ENCODE measurements at places on chromosomes 4 and X. TPM values are rescaled to one million over a fixed set of nuclear protein-coding genes. Genes with fewer than 3 reads are reported as not detected.

DNA sequence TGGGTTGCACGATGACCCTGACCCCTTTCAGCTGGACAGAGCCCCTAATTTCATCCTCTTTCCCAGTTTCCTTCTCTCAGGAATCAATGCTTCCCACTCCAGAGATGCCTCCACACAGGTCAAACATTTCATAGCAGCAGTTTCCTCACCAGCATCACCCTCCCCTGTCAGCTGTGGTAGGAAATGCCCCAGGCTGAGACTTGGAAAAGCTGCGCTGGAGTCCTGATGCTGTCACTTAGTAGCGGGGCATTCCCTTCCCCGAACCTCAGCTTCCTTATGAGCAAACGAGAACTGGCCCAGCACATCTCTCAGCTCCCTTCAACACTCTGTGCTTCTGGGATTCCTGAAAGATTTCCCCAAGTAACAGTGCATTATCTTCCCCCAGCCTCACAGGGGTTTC lies 2.7 kb downstream of the GJB1 start:
- H3K36me3 ChIP-seq, result no peaks in the 10 kb centered on the region
- no peak overlapping the region for H3K27ac ChIP-seq
- DNase-seq, result no peak

DNA sequence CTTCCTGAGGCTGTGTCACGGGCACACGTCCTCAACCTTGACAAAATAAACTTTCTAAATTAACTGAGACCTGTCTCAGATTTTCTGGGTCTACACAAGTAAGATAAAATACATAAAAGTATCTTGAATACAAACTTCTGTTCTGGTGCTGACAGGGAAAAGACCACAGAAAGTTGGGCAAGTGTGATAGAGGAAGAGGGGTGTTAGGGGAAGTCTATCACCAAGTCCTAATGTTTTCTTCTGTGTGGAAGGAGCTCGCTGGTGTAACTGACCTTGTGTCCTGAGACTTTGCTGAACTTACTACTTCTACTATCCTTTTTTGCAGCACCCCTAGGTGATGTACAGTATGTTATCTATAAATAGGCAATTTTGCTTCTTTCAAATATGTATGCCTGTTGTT lies 97.0 kb upstream of the STIM2 start:
- no peaks in the 10 kb centered on the region for H3K27me3 ChIP-seq
- H3K36me3 ChIP-seq, result no peaks in the 10 kb centered on the region
- no peak overlapping the region for H3K4me3 ChIP-seq
- DNase-seq, result no peak
- no peak overlapping the region for H3K27ac ChIP-seq

GRCh38 chr4:176875446-176875930 lies 82.8 kb upstream of the VEGFC start:
- no peak for DNase-seq
- H3K27me3 ChIP-seq, result no peaks in the 10 kb centered on the region
- no peaks in the 10 kb centered on the region for H3K4me1 ChIP-seq
- H3K27ac ChIP-seq, result no peak overlapping the region

Gene MUC7
- not detected for total RNA-seq

DNA sequence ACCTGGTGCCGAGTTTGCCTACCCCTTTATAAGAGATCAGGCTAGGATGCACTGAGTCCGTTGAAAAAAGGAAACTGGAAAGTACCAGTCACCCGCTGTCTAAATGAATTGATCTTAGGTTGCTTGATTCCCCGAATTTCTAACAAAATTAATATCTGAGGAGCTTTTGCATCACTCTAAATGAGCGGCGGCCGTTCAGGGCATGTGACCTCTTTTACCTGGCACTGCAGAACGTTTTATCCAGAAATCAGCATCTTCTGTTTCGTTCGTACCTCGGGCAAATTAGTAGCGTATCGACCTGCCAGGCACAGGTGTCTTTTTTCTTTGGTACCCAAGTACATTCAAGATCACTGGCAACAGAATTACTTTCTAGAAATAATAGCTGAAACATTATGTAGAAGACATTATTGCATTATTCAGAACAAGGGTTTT lies 876 bp downstream of the KLHL2 start:
- DNase-seq, result no peak
- peak overlapping the region; percentile 81 for H3K27ac ChIP-seq
- H3K4me3 ChIP-seq, result peak overlapping the region; percentile 88
- no peaks in the 10 kb centered on the region for H3K27me3 ChIP-seq

GRCh38 chr4:11765849-11766453 lies 337.3 kb upstream of the HS3ST1 start:
- no peak for DNase-seq
- H3K36me3 ChIP-seq, result no peaks in the 10 kb centered on the region
- H3K4me1 ChIP-seq, result no peaks in the 10 kb centered on the region
- H3K27me3 ChIP-seq, result no peaks in the 10 kb centered on the region

- no peak overlapping the region for H3K27ac ChIP-seq
- no peaks in the 10 kb centered on the region for H3K4me1 ChIP-seq
- no peaks in the 10 kb centered on the region for H3K27me3 ChIP-seq
- DNase-seq, result no peak
These were observed 51.7 kb upstream of the CHRNA9 start for GRCh38 chr4:40283413-40283812.

Gene RPS6KA6
- total RNA-seq, result 12.1 TPM

Gene FGFBP2
- 0.72 TPM for total RNA-seq

DNA sequence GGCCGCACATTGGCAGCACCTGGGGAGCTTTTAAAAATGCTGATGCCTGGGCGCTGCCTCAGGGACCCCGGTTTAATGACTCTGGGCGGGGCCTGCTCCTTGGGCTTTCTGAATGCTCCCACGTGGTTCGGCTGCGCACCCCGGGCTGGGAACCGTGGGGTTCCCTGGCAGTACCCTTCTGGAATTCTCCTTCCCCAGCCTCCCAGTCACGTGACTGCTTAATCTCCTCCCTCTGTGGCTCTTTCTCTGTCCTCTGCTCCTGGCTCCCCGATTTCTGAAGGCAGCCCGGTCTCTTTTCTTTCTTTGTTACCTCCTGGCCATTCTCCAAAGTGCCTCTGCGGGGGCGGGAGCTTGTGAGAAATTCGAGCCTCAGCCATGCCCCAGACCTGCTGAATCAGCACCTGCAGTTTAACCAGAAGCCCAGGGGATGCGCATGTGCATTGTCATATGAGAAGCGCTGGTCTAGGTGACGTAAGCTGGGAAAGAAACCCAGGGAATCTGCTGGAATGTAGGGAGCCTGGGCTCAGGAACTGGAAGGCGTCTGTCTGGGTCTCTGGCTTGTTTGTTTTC lies 16.6 kb downstream of the CLCN4 start:
- H3K27ac ChIP-seq, result peak overlapping the region; percentile 23
- H3K27me3 ChIP-seq, result peaks cover 3% of the 10 kb centered on the region
- no peaks in the 10 kb centered on the region for H3K36me3 ChIP-seq

DNA sequence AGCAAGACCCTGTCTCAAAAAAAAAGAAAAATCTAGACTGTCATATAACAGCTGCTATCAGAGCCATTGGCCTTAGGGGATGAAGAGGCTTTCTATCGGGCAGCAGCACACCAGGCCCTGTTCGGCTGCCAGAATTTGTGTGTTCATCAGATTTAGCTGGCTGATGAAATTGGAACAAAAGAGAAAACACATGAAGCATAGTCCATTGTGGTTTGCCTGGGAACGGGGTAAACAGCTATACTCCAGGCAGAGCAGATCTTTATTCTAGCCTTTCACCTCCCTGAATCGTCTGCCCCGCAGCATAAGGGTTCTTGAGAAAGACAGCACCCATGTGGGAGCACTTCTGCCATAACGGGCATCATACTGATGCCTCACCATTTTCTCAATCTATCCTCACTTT lies 11.6 kb downstream of the TKTL1 start:
- DNase-seq, result no peak
- H3K4me3 ChIP-seq, result no peak overlapping the region
- no peaks in the 10 kb centered on the region for H3K4me1 ChIP-seq
- no peaks in the 10 kb centered on the region for H3K27me3 ChIP-seq
- H3K27ac ChIP-seq, result no peak overlapping the region

Gene SYNPO2
- 56.5 TPM for total RNA-seq

Gene MAGEA9B
- total RNA-seq, result not detected

DNA sequence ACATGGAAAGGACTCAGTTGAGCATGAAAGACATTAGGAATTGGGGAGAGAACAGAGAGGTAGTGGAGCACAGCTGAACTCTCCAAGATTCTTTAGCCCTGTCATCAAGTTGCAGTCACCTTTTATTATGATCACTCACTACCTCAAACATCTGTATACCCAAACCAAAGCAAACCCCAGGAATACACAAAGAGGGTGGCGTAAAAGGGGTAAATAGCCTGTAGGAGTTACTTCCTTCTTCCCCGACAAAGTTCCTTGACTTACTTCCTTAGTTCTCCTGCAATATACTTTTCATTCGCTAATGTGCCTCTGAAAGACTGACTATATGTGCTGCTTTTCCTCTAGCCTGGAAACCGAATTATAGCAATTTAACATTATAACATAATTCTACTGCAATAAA lies 159.9 kb downstream of the SPRY1 start:
- H3K27me3 ChIP-seq, result no peaks in the 10 kb centered on the region
- no peak for DNase-seq
- H3K27ac ChIP-seq, result peak overlapping the region; percentile 92
- H3K36me3 ChIP-seq, result no peaks in the 10 kb centered on the region

- no peak overlapping the region for H3K27ac ChIP-seq
- DNase-seq, result no peak
- no peaks in the 10 kb centered on the region for H3K36me3 ChIP-seq
- H3K4me1 ChIP-seq, result no peaks in the 10 kb centered on the region
These were observed 130.1 kb downstream of the CEP135 start for GRCh38 chr4:56078866-56079265.

DNA sequence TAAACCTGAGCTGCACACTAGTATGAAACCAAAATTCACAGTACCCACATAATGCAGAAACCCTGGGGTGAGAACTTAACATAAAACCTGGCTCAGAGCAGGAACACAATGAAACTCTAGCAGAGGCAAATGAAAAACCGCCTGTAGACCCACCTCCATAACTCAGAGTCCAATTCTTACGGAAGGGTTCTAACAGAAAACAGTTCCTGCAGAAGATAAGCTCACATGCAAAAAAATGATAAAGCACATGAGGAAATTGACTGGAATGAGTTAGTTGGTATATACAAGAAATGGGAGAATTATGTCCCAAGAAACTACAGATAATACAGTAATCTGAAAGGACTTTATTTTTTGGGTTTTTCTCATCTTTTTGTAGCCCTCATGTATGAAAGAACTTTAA lies 14.7 kb downstream of the RTL9 start:
- H3K36me3 ChIP-seq, result no peaks in the 10 kb centered on the region
- peaks cover 2% of the 10 kb centered on the region for H3K27me3 ChIP-seq
- H3K4me3 ChIP-seq, result no peak overlapping the region
- no peaks in the 10 kb centered on the region for H3K4me1 ChIP-seq
- no peak overlapping the region for H3K27ac ChIP-seq

DNA sequence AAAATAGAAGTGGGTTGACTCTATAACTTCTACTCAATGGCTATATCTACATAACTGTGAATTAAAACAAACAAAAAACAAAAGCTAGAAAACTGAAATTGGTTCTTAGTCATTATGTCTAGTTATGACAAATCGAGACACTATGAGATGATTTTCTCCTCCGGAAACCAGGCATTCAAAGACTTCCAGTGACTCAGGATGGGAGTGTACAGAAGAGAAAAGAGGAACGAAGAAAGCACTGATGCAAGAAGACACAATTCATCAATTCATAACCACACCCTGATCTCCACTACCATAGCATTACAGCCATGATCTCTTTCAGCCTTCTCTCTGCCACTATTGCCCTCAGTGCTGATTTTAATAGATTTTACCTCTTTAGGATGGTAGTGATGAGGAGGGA lies 253.6 kb downstream of the CBLL2 start:
- H3K27ac ChIP-seq, result no peak overlapping the region
- H3K27me3 ChIP-seq, result no peaks in the 10 kb centered on the region

GRCh38 chr4:123743848-123744247 lies 347.3 kb downstream of the SPRY1 start:
- H3K27me3 ChIP-seq, result no peaks in the 10 kb centered on the region

DNA sequence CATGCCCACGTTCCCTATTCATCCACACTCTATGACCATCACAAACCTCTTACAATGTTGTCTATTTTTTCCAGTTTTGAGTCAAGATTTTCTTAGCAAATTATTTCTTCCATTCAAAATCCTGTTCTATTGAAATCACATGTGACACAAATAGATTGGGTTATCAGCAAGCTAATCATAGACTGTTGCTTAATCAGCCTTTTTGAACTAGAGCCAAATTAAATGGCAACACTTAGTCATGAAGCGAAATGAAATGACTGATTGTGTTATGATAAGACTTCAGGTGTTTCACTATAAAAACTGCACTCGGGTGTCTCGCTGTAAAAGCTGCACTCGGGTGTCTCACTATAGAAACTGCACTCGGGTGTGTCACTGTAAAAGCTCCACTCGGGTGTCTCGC lies 890.0 kb upstream of the FRG1 start:
- H3K27ac ChIP-seq, result no peak overlapping the region

DNA sequence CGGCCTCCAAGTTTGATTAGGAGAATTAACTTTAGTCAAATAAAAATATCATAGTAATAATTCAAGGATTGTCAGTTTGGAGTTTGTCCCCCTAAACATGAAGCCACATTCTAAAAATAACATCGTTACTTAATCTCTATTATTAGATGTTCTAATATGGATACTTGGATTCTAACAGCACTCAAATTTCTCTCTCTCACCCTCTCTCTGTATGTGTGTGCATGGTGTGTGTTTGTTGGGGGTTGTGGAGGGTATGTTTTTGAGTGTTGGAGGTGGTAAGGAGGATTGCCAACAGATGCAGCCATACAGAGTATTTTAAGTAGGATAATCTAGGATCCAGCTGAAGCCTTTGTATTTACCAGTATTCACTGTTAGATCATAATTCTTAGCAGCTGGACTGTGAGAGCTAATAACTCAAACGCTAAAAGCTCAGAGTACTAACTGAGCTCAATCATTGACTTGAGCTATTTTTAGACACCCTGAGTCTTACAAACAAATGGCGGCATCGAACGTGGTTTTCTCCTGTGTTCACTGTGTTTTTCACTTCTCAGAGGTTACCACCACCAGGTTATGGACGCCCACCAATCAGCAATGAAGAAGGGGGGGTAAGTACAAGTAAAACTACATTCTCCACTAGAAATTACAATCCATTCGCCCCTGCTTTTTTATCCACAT lies 8.8 kb downstream of the ENAM start:
- no peaks in the 10 kb centered on the region for H3K27me3 ChIP-seq
- peak; percentile 85 for DNase-seq
- H3K4me3 ChIP-seq, result peak overlapping the region; percentile 74
- H3K4me1 ChIP-seq, result peaks cover 5% of the 10 kb centered on the region

Gene UGT2B17
- 0.38 TPM for total RNA-seq

Gene ANXA3
- 79.9 TPM for total RNA-seq

DNA sequence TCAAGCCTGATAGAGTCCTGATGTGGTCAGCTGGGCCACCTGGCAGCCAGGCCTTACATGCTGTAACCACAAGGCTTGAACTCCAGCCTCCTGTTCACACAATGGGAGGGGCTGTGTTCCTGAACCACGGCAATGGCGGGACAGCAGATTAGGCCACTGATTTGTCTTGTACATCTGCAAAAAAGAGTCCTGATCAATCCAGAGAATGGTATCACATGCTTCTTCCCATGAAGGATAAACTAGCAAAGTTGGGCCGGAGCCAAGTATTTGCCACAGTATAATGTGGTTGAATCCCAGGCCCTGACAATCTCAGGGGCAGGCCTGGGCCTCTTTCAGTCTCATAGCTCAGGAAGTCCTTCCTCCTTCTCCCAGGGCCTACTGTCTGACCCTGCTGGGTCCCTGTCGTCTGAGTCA lies 2182.5 kb upstream of the AGA start:
- H3K36me3 ChIP-seq, result no peaks in the 10 kb centered on the region
- no peaks in the 10 kb centered on the region for H3K27me3 ChIP-seq
- no peak overlapping the region for H3K27ac ChIP-seq
- DNase-seq, result no peak

Gene ADGRG4
- 0.13 TPM for total RNA-seq

GRCh38 chrX:109732017-109732801 lies 848 bp downstream of the ACSL4 start:
- no peaks in the 10 kb centered on the region for H3K4me1 ChIP-seq
- peak overlapping the region; percentile 91 for H3K27ac ChIP-seq
- H3K27me3 ChIP-seq, result no peaks in the 10 kb centered on the region
- no peak for DNase-seq

Gene MCTS1
- total RNA-seq, result 30.6 TPM

Gene HMX1
- not detected for total RNA-seq
